ENCODE measurements at places on chromosomes 7 and 10.

GRCh38 chr10:30488316-30488715 is 54.3 kb downstream of the MAP3K8 start:
- no peak for DNase-seq

- no peak for DNase-seq
Observed at GRCh38 chr7:23357190-23358093, 58.3 kb downstream of the MALSU1 start.

DNA sequence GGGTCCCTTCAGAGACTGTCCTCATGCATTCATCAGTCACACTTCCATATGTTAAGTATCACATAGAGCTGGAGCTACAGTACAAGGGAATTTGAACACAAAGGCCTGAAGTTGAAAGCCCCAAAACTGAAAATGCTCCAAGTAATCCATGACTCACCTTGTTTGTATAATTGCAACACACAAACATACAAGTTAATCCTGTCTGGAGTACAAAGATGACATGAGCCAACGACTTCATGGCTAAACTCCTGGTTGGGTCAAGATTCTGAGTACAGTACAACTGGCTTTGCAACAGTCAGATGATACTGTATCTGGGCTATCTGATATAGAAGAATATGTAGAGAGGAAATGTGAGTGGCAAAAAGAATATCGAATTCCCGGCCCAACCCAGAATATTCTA is 73.1 kb upstream of the AASS start:
- DNase-seq: no peak

DNA sequence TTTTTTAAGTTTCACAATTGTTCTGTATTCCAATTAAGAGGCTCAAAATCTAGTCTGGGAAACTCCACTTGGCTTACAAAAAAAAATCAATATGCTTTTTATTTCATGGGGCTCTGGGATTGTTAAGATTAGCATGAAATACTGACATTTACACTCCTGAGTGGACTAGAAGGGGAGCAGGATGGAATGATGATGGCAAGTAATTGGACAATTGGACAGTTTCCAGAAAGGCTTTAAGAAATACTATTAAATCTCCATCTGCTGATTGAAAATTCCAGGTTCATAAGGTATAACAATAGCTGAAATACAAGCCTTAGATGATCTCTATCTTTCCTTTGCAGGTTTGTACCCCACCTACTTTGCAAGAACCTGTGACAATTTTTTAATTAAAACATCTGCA is 184.4 kb downstream of the LRRTM3 start:
- no peak for DNase-seq

DNA sequence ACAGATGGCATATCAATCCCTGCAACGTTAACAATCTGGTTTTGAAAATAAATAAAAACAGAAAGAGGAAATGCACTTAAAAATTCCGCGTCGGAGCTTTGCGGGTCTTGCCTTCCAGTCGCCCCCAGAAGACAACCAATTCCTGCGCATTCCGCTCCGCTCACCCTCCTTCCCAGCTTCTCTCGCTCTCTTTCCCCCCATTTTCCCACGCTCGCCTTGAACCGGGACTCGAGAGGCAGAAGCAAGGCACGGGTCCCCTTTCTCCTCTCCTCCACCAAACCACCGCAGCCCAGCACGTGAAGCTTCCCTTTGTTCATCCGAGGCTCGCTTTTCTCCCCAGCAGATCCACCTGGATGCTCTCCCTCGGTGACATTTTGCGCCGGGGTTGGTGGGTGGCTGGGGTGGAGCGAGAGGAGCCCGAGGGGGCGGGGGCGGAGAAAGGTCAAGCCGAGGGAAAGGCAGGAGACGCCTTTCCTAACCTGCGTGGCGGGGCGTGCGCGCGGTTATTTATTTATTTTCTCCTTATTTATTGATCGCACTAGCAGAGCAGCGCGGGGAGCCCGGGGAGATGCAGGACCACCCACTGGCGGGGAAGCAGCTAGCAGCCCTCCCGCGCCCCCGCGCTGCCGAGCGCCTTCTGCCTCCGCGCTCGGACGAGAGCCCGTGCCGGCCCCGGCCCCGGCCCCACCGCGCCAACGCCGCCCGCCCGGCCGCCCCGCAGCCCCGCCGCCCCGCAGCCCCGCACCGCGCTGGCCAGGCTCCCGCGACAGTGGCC is at the start of gene KCND2:
Gene KCND2 (plus strand): TSS at position 475 of the 775 bp plus-strand sequence.
- DNase-seq: peak; percentile 33

Measured in uterus (tissue), 4 donors.